Hippocampal formation (tissue), 2 donors: ENCODE measurements at places on chromosomes 1 and 21.

DNA sequence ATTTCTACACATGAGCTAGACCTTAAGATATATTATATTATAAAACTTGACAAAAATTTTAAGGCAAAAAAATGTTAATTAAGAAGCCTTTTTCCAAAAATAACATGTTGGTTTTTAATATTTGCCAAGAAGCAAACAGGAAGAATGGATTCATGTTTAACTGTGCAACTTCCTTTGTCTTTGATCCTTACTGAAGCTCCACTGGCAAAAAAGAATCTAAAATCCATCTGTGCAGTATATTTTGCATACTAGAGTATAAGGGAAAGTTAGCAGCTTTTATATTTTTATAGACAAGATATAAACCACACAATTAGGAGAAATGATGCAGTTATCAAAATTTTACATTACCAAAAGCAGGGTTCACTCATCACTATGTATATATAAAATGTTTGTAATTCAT is 76.9 kb upstream of the RGS18 start:
- DNase-seq = no peak

GRCh38 chr1:210376836-210377372 is 48.2 kb downstream of the HHAT start:
- DNase-seq = no peak

DNA sequence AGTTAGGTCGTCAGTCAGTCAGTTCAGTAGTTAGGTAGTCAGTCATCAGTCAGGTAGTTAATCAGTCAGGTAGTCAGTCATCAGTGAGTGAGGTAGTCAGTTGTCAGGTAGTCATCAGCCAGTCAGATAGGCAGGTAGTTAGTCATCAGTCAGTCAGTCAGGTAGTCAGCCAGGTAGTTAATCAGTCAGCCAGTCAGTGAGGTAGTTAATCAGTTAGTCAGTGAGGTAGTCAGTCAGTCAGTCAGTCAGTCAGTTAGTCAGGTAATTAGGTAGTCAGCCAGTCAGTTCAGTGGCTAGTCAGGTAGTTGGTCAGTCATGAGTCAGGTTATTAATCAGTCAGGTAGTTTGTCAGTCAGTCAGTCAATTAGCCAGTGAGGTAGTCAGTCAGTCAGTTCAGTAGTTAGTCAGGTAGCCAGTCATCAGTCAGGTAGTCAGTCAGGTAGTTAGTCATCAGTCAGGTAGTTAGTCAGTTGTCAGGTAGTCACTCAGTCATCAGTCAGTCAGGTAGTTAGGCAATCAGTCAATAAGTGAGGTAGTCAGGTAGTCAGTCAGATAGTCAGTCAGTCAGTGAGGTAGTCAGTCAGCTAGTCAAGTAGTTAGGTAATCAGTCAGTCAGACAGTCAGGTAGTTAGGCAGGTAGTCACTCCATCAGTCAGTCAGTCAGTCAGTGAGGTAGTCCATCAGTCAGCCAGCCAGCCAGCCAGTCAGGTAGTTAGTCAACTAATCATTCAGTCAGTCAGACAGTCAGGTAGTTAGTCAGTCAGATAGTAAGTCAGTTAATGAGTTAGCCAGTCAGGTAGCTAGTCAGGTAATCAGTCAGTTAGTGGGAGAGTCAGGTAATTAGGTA is 16.2 kb downstream of the KRTAP10-1 start:
- DNase-seq = no peak

DNA sequence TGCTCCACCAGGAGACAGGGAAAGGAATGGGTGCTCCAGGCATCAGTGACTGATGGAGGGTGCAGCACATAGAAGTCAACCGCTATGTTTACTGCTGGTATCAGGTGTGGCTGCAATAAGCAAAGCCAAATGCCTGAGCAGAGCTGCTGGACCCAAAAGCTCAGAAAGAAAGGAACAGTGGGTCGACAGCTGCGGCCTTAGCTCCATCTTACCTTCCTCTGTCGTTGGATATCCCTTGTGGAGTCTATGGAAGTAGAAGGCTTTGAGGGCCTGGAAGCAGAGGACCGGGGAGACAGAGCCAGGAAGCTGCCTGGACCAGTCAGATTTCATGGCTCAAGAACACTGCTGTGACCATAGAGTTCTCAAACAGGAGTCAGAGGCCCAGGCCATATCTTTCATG is 45.3 kb downstream of the RIMS3 start:
- DNase-seq = no peak

DNA sequence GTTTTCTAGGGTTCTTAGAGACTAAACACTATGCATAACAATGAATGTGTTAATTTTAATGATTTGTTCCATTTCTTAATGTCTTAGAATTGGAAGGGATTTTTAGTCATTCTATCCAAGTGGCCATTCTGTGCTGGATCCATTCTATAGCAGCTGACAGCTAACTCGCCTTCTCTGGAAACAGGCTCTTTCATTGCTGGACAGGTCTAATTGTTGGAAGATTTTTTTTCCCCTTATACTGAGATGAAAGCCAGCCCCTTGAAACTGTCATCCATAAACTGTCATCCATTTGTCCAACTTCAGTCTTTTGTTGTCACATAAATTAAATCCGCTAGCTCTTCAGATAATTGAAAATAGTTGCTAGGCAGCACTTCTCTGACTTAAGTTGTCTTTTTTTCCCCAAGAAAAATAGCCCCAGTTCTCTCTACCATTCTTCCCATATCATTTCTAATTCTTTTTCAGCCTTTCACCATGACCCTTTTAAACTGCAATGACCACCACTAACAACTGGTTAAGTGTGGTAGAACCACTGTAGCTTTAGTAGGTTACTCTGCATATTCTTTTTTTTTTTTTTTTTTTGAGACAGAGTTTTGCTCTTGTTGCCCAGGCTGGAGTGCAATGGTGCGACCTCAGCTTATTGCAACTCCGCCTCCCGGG is 19.7 kb downstream of the AK4 start:
- DNase-seq = peak; percentile 25

DNA sequence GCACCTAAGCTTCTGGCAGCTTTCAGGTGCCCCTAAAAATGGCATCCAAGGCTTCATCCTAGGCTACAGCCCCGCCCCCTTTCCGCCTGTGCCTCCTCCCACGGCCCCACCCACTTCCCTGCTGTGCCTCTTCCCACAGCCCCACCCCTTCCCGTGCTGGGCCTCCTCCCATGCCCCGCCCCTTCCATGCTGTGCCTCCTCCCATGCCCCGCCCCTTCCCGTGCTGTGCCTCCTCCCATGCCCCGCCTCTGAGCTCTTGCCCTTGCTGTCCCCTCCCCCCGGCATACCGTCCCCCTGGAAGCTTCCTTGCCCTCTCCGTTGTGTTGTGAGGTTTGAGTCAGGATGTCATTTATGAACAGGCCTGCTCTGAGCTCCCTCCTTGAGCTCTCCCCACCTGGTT is 228.5 kb upstream of the AJAP1 start:
- no peak for DNase-seq

DNA sequence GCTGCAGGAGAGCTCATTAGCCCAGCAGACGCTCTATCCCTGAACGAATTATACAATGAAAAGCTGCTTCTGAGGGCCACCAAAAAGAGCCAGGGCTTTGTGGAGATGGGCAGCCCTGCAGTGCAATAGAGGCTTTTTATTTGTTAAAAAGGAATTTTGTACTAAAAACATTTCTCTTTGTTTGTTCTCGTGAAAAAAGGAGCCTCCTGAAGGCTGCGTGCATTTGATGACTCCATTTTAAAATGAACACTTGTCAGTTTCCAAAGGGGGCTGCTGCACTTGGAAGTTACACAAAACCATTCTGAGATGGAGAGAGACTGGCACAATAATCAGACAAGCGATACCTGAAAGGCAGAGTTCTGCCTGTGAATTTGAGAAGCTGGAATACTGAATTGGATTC is 202.8 kb downstream of the NTNG1 start:
- no peak for DNase-seq

- no peak for DNase-seq
Observed at GRCh38 chr1:186839041-186839400, 10.3 kb downstream of the PLA2G4A start.

- DNase-seq = no peak
Observed at GRCh38 chr1:207649210-207649753, 4.3 kb downstream of the CR1L start.

- no peak for DNase-seq
Observed at GRCh38 chr1:213297021-213297420, 246.0 kb downstream of the RPS6KC1 start.

GRCh38 chr1:235855811-235856429 is 10.8 kb downstream of the LYST start:
- no peak for DNase-seq

DNA sequence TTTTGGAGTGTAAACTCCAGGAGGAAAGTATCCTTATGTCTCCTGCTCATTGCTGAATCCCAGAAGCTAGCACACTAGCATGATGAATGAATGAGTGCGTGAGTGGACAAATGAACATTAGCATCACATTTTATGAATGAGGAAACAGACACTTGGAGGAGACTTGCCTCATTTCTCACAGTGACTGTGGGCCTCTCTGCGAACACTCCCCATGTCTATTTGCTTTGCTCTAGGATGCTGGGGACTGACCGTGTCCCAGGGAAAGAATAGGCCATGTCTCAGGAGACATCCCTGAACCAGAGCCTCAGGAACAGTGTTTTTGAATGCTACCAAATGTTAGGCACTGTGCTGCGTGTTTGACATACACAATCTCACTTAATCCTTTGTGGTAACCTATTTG is 140.9 kb downstream of the OMA1 start:
- DNase-seq = no peak

- DNase-seq = no peak
Observed at GRCh38 chr1:201648907-201649721, 110.2 kb downstream of the NAV1 start.

DNA sequence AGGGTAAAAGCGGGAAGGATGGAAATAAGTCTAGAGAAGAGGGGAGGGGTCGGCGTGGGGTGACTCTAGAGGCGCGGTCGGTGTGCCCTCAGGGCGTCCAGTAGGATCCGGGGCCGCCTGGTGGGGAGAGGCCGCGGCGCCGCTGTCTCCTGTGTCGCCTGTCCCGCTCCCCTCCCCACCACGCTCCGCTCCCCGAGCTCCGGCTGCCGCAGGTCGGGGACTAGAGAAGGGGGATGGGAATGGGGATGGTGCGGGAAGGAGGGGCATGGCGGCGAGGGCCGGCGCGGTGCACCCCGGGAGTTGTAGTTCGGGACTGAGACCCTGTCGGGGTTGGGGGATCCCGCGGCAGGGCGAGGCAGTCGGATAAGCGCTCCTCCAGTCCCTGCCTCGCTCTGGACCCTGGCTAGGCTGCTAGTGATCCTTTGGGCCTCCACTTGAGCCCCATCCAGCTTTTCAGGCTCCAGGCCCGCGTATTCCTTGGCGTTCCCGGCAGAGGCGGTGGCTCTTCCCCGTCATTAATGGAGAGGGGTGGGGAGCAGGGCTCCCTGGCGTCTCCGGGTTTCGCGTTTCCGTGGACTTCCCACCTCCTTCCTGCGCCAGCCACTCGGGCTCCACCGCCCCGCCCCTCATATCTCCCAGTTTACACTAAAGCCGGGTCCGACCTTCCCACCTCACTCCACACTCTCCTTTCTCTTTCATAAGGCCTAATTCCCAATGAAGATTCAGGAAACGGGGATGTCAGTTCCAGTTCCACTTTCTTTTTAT is at the start of gene ENTREP3:
Gene ENTREP3, minus strand, starts transcription at position 241 of the 765 bp plus-strand sequence. CDS start 606 bp downstream, outside the sequence.
- peak; percentile 86 for DNase-seq

GRCh38 chr1:104765085-104765484 is 1015.4 kb downstream of the AMY1C start:
- DNase-seq = no peak

GRCh38 chr1:21773585-21773984 is 9.4 kb downstream of the USP48 start:
- no peak for DNase-seq

GRCh38 chr1:7613106-7613850 is 157.8 kb upstream of the VAMP3 start:
- DNase-seq = no peak
